ENCODE measurements at places on chromosomes 12 and 14.
A peak's percentile ranks its signal among the peaks of the same experiment; 100 is the strongest.

DNA sequence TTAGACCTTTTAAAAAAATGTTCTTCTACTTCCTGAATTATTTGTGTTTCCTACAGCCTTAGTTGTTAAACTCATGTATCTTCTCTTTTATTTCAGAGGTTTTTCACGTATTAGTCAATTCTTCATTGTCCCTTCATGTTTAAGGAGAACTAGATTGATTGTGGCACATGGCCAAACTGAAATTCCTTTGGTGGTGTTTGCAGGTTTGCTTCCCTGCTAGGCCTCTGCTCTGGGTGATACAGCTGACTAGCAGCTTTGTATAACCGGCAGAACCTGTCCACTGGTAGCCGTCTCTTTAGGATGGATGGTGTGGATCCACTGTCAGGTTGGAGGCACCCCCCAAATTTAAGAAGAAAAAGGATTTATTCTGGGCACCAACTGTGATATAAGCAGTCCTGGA, 262.1 kb downstream of the FBXL14 start:
- peaks cover 4% of the 10 kb centered on the region for H3K4me1 ChIP-seq
- no peaks in the 10 kb centered on the region for H3K27me3 ChIP-seq
- no peak for DNase-seq
- H3K27ac ChIP-seq: no peak overlapping the region
- H3K4me3 ChIP-seq: no peak overlapping the region
- peaks cover 55% of the 10 kb centered on the region for H3K36me3 ChIP-seq

DNA sequence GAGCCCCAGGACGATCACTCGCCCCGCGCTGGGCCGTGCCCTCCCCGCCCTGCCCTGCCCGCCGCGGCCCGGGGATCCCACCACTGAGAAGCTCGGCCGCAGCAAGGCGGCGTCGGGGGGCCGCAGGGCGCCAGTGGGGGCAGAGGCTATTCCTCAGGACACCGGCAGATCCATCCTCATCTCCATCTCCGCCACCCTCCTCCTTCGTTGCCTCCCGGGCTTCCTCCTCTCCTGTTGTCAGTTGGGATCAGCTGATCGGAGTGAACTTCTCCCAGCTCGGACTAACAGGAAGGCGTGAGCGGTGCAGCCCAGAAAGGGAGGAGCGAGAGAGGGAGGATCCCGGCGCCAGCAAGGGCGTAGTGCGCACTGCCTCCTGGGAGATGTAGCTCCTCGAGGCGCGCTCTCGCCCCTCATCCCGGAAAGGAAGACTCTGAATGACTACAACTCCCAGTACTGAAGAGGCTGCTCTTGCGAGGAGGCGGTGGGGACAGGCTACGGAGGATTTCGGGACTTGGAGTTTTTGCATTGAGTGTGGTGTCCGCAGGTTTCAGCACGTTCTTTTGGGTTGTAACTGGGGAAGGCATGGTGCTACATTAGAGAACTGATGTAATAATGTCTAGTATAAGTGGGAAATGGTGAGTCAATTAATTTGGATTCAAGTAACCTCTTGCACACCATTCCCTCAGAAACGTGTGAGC, at the start of gene ZFYVE1:
ZFYVE1 (minus strand) TSS at position 262 of the 698 bp plus-strand sequence. CDS start 2,598 bp downstream, outside the sequence.
- H3K4me3 ChIP-seq: peak within 1 kb of the TSS; percentile 99
- DNase-seq: peak; percentile 91
- H3K4me1 ChIP-seq: peaks cover 24% of the 10 kb centered on the region
- no peaks in the 10 kb centered on the region for H3K27me3 ChIP-seq
- H3K36me3 ChIP-seq: peaks cover 17% of the 10 kb centered on the region

DNA sequence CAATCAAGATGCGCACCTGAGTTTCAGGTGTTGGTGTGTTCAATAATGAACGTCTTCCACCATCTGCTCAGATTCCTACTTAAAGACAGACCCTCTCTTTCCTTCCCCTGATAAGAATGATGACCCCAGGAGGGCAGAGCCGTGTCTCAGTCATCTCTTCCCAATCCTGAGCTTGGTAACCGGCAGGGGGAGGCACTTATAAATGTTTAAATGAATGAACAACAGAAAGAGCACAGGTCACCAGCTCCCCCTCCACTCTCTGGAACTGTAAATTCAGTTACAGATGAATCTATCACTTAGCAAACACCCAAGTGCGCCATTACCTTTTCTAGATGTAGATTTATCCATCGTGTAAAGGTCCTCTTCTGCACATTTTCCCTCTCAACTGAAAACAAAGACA, 72.4 kb upstream of the DICER1 start:
- no peak overlapping the region for H3K27ac ChIP-seq
- no peak overlapping the region for H3K4me3 ChIP-seq
- no peak for DNase-seq
- H3K36me3 ChIP-seq: no peaks in the 10 kb centered on the region
- no peaks in the 10 kb centered on the region for H3K27me3 ChIP-seq

DNA sequence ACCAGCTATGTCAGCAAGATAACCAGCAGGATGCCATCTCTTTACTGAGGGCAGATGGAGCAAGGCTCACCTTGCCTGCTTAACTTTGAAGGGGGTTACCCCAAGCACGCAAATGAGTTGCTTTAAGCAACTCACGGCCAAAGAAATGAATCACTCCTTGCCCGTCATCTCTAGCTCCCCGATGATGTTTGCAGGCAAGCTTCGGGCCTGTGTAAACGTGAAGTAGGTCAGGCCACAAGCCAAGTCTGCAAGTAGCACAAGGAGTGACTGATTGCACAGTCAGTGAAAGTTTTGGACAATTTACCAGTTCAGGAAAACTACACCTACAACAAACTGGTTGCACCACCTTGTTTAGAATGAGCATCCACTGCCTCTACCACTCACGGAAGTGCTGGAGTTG, 699.7 kb upstream of the TBX3 start:
- no peak overlapping the region for H3K4me3 ChIP-seq
- H3K36me3 ChIP-seq: no peaks in the 10 kb centered on the region
- no peak for DNase-seq
- no peaks in the 10 kb centered on the region for H3K27me3 ChIP-seq
- peaks cover 2% of the 10 kb centered on the region for H3K4me1 ChIP-seq

GRCh38 chr14:55099756-55100155, 29.3 kb upstream of the LGALS3 start:
- H3K36me3 ChIP-seq: peaks cover 8% of the 10 kb centered on the region
- no peak overlapping the region for H3K27ac ChIP-seq
- no peak overlapping the region for H3K4me3 ChIP-seq
- DNase-seq: no peak
- H3K27me3 ChIP-seq: no peaks in the 10 kb centered on the region
- H3K4me1 ChIP-seq: peaks cover 30% of the 10 kb centered on the region

- H3K36me3 ChIP-seq: no peaks in the 10 kb centered on the region
- H3K27ac ChIP-seq: no peak overlapping the region
- no peak overlapping the region for H3K4me3 ChIP-seq
- DNase-seq: no peak
- H3K27me3 ChIP-seq: peaks cover 7% of the 10 kb centered on the region
These were observed 3.7 kb downstream of the CFAP54 start for GRCh38 chr12:96493106-96493505.

Data from stimulated activated naive B cell treated with anti-CD40 and anti-IgM and Interleukin-4, amounts not matched to agents 10 μg/mL and 1 μg/mL and 100 μg/mL, for 72 hours (primary cell).